NCI-H1436 treated with DMSO at 0.1 percent for 48 hours (cell line): ENCODE measurements at places on chromosomes 5 and 9.

DNA sequence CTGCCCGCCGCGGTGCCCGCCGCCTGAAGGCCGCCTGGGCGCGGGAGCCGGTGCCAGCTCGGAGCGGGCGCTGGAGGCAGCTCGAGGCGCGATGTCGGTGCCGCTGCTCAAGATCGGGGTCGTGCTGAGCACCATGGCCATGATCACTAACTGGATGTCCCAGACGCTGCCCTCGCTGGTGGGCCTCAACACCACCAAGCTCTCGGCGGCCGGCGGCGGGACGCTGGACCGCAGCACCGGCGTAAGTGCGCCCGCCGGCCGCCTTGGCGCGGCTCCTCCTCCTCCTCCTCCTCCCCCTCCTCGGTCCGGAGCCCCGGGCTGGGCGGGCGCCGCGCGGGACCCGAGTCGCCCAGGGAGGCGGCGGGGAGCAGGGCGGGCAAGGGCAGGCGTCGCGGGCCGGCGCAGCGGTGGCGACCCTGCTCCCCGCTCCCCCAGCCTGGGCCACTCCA lies 455 bp downstream of the OLFM1 start:
- DNase-seq = no peak

- no peak for DNase-seq
These were observed 36.4 kb upstream of the F2RL1 start for GRCh38 chr5:76782444-76782843.

DNA sequence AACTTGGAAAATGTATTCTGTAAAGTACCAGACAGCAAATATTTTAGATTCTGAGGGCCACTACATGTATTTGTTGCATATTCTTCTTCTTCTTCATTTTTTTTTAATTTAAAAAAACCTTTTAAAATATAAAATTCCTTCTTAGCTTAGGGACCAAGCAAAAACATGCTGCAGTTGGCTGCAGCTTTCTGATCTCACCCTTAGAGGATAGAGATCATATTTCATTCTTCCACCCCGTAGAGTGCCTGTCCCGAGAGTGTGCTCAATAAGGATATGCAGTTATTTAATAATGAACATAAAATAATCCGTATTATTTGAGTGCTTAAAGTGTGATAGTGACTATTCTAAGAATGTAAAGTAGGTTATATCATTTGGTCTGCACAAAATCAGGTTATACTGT lies 204.2 kb upstream of the CD180 start:
- no peak for DNase-seq

DNA sequence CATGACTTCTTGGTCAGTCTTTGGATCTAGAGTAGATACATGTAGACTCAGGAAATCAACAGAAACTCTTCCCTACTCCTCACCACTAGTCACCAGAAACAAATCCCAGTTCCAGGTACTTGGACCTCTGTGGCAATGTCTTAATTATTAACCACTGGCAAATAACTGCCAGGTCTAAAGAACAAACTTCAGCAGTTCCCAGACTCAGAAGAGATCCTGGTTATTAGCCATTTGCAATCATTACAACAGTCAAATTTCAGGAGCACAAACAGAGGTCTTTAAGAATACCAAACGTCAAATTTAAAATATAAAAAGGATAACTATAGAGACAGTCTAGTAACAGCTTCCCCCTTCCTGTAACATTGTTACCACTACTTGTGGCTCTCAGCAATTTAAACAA lies 10.2 kb downstream of the DIAPH1 start:
- DNase-seq = no peak

DNA sequence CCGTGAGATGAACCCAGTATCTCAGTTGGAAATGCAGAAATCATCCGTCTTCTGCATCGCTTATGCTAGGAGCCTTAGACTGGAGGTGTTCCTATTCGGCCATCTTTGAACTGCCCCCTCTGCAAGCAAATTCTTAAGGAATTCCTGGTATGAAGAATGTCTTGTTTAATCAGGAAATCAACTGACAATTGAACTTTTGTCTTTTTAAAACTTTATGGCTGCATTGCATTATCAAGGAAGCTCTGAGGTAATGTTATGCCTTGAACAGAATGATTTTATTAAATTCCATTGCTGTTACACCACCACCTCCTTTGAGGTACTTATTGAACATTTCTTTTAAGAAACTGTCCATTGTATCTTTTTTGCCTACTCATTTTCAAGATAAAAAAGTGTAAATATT lies 1915.7 kb upstream of the CDH9 start:
- DNase-seq = no peak

- no peak for DNase-seq
These were observed 15.2 kb downstream of the MRPL36 start for GRCh38 chr5:1784197-1785050.

DNA sequence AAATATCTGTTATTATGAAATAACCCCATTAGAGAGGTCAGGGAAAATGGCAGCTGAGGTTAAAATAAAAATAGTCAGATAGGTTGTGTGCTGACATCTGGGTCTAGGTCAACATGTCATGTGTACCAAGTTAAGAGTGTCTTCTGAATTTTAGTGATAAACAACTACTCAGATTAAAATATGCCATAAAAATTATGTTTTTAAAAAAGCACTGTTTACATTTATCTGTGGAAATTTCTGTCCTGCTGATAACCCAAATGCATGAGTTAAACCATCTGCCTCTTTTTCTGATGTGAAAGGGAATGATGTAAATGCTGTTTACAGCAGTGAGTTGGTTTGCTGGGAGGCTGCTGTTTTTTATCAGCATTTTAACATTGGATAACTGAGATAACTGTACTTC lies 361.2 kb upstream of the TARS1 start:
- DNase-seq = no peak

DNA sequence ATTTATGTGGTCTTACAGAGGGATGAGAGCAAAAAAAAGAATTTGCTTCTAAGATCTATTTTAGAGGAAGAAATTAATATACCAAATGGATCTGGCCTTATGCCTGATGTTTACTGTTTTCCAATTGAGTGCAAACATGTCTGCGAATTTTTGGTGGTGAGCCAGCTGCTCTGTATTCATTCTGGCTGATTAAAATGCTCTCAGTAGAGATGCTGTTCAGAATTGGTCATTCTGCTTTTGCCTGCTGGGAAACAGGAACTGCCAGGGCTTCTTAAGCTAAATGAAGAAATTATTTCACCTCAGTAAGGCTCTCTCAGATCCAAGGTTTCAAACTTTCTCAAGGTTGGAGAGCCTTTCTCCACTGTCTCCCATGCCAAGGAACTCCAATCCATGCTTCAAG lies 132.0 kb upstream of the SV2C start:
- no peak for DNase-seq

GRCh38 chr9:72788966-72789735 lies 163.7 kb downstream of the ALDH1A1 start:
- no peak for DNase-seq

- DNase-seq = no peak
These were observed 22.8 kb downstream of the SARDH start for GRCh38 chr9:133715295-133715865.

GRCh38 chr5:43967165-43967564 lies 364.2 kb downstream of the NNT start:
- DNase-seq = no peak

- DNase-seq = no peak
These were observed 23.4 kb downstream of the SPACA9 start for GRCh38 chr9:132901858-132902831.

DNA sequence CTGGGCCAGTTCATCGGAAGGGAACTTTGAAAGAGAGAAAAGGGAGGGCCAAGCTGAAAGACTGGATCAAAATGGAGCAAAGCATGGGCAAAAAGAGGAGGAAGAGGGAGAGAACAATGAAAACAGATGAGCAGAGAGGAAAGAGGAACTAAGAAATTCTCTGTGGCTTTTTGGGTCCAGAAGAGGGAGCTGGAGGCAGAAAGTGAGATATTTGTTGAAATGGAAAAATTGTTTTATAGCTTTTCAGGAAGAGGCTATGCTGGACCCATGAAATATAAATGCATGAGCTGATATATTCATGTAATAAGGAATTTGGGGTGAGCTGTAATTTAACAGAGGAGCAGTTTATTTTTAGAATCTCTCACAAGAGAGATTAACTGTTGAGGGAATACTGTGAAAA lies 457.3 kb downstream of the DMAC1 start:
- no peak for DNase-seq

DNA sequence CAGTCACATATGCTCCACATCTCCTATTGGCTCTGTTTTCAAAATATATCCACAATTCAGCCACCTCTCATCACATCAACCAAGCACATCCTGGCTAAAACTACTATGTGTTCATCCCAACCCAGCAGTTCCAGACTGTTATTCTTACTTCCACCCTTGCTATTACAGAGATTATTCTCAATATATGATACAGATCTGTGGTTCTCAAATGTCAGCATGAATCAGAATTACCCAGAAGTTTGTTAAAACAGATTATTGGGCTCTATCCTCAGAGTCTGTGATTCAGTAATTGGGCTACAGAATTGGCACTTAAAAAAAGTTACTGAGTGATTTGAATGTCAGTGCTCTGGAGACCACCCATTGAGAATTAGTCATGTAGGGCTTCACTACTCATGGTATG lies 78.8 kb upstream of the IZUMO3 start:
- no peak for DNase-seq

DNA sequence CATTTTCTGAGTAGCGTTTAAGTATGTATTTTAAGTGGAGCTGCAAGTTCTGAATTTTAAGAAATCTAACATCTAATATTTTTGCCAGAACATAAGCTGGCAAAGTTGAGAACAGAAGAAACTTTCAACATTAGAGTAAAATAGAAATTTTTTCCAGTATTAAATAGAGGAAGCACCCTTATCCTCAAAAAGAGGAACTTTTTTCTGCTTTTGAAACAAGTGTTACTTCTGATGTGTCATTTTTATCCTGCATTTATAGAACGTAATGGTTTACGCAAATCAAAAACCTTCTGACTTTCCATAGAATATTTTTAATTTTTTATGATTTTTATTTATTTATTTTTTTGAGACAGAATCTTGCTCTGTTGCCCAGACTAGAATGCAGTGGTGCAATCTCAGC lies 21.8 kb downstream of the ZBED3 start:
- no peak for DNase-seq

- DNase-seq = no peak
These were observed 269.6 kb upstream of the RIOK2 start for GRCh38 chr5:97452646-97453045.

DNA sequence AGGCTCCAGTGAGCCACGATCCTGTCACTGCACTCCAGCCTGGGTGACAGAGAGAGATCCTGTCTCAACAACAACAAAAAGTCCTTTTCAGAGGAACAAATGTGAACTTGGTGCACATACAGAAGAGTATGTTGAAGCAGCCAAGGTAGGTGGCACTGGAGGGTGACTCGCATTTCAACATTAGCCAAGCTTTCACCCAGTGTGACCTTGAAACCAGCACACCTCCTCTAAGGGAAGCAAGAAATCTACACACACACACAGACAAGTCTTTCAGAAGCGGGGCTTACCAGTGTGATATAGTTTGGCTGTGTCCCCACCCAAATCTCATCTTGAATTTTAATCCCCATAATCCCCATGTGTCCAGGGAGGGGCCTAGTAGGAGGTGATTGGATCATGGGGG lies 225.2 kb downstream of the SEMA5A start:
- no peak for DNase-seq

- no peak for DNase-seq
These were observed 70.6 kb upstream of the PTPN3 start for GRCh38 chr9:109568568-109569210.

DNA sequence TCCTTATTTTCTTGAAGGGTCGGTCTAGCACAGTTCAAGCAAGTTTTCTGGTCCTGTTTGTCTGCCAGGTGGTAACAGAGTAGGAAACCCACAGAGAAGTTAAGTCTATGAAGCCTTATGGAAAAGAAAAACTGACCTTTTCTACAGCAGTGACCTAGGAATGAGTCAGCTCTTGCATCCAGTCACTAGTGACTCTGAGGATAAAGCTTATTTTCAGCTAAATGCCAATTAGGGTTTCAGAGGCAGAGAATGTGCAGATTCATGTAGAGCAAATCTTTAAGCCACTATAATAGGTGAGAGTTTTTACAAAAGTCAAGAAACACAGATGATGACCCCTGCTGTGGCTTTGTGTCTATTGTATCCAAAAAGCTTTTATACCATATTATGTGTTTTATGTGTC lies 100.7 kb downstream of the CWC27 start:
- DNase-seq = no peak

DNA sequence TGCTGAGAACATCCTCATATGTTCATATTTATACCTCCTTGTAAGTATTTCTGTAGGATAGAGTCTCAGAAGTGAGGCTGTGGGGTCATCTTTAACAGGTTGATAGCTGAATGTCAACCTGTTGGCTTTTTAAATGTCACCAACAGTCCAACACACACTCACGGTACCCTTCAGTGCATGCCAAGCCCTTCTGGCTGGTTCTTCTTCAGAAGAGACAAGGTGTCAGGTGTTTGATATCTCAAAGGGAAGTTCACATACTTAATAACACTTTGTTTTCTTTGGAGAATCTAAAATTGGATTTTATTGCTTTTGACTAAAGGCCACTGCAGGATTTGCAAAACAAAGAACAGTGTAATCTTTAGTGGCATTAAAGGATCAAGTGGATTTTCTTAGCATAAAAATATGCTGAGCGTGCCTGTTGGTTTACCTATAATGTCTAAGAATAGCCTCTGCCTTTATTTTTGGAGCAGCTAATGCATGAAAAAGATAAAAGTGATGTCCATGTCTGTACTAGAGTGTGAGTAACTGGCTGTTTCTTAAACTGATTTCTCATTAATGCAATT lies 58.2 kb downstream of the RGS3 start:
- no peak for DNase-seq

DNA sequence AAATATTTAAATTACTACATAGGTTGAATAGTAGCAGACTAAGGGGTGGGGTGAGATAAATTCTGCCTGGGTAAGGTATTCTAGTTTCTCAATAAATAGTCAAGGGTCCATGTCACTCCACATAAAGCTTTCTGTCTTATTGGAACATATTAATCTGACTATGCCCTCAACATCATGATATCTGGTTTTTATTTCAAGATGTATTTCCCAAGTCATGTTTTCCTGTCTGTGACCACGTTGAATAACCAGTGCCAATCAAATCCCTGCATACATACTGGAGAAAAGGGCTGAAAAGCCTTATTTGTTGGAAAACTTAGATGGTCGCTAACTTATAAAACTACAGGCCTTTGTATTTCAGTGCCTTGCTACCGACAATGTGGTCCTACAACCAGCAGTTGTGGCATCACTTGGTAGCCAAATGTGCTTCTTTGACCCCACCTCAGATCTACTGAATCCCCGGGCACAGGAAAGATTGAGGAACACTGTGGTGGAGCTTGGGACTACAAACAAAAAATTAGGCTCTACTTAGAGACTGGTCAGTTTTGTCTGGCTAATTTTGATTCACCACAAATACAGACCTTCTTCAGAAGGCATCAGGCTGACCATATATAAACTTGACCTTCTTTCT lies 39.4 kb downstream of the ALDH1A1 start:
- DNase-seq = no peak

DNA sequence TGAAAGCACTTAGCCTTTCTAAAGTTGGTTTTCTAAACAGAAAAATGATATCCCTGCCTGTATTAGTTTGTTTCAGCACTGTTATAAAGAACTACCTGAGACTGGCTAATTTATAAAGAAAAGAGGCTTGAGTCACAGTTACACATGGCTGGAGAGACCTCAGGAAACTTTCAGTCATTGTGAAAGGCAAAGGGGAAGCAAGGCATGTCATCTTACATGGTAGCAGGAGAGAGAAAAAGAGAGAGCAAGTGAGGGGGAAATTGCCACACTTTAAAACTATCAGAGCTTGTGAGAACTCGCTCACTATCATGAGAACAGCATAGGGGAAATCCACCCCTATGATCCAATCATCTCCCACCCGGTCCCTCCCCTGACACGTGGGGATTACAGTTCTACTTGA lies 64.9 kb downstream of the FAM170A start:
- DNase-seq = no peak

GRCh38 chr9:134054891-134055811 lies 12.7 kb downstream of the BRD3 start:
- no peak for DNase-seq
